Kidney epithelial cell (primary cell): ENCODE measurements at places on chromosomes 13 and 19. TPM values are rescaled to one million over a fixed set of nuclear protein-coding genes. Genes with fewer than 3 reads are reported as not detected.

GRCh38 chr13:27461940-27462584, 11.7 kb upstream of the MTIF3 start:
- DNase-seq = no peak

DNA sequence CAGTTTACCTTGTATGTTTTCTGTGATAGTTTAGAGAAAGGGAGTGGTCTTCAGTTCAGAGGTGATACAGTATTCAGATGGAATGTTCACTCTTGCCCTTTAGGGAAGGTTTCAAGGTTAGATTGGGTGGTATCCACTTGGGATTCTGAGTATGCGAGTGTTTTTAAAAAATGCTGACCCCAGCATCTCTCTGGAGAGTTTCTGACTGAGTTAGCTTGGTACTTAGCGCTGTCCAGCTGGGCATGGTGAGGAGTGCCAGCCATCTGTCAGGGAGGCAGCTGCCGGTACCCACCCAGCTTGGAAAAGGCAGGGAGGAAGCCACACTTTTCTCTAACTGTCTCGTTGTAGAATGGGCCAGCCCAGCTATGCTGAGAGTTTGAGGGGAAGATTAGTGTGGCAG, 63.3 kb downstream of the ARHGEF7 start:
- no peak for DNase-seq

DNA sequence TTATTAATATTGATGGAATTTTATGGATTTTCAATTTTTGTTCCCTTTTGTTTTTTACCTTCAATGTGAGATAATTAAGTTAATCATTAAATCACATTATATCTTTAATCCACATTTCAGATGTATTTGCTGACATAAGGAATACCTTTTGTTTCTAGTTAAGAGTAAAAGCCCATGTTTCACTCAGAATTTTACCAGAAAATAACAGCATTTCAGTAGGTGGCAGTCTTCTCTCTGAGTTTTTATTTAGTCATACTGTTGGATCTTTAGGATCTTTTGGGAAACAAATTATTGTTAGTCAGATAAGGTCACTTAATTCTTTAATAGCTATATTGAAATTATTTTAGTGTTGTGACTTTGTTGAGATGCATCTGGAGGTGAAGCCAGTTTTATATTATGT, 67.9 kb downstream of the NDFIP2 start:
- no peak for DNase-seq

DNA sequence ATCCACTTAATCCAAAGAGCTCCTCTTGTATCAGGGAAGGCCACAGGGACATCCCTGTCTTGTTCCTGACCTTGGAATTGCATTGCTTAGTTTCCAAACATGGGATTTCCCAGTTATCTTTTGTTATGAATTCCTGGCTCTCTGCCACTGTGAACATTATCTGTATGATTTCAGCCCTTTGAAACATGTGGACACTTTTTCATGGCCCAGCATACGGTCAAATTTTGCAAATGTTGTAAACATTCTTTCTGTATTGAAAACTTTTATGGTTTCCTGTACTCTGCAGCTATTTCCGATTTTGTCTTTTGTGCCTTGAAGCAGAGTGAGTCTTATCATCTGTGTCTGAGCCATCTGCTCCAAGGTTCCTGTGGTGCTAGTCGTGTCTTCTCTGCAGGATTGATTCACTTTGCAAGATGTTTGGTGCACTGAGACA, 4.5 kb upstream of the CFAP97D2 start:
- DNase-seq = no peak

DNA sequence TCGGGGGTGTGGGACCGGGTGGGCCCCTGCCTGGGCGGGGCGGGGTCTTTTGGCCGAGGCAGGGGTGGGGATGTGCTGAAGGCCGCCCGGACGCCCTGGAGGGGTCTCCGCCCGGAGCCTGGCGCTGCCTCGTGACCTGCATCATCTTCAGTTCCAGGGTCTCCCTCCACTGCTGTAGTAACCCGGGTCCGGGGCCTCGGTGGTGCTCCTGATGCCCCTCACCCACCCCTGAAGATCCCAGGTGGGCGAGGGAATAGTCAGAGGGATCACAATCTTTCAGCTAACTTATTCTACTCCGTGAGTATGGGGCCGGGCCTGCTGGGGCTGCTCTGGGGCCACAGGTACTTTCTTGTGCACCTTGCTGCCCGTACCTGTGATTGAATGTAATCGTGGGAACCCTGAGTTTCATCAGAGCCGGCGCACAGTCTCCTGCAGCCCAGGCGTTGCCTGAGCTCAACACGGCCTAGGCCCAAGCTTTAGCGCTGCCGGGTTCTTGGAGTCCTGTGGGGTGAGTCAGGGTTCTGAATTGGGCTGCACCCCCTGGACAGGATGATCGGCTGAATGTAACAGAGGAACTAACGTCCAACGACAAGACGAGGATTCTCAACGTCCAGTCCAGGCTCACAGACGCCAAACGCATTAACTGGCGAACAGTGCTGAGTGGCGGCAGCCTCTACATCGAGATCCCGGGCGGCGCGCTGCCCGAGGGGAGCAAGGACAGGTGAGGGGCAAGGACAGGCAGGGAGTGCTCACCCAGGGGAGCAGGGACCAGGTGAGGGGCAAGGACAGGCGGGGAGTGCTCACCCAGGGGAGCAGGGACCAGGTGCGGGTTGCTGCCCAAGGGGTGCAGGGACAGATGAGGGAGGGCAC, 10.5 kb downstream of the PEAK3 start:
- no peak for DNase-seq

DNA sequence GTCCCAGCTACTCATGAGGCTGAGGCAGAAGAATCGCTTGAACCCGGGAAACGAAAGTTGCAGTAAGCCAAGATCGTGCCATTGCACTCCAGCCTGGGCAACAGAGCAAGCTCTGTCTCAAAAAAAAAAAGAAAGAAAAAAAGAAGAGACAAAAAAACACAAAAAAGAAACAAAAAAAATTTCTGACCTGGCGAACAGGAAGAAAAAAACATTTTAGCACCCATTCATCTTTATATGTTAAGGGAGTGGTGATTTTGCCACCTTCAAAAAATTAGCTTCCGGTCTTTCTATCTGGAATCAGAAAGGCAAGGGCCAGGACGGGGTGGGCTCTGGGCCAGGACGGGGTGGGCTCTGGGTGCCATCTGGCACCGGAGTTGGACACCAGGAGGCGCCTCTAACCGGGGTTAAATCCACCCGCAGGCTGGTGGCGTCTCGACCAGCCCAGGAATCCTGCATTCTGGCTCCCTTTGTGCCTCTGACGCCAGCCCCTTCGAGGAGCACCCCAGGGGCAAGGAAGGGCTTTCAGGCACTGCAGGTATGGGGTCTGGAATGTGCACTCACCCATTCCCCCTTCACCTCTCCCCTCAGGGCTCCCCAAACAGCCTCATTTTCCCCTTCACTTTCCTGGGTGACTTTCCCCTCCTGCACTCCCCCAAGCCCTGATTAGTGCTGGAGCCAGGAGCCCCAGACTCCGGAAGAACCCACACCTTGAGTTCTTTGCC, 10.4 kb upstream of the ZSWIM4 start:
- no peak for DNase-seq

DNA sequence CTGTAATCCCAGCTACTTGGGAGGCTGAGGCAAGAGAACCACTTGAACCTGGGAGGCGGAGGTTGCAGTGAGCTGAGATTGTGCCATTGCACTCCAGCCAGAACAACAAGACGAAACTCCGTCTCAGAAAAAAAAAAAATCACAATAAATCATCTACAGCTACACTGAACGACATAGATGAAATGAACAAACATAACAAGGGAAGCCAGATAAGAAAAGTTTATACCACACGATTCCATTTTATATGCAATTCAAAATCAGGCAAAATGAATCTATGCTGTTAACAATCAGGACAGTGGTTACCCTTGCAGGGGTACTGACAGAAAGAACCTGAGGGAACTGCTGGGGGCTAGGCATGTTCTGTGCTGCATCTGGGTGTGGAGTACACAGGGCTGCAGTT, 5.7 kb downstream of the XRCC1 start:
- no peak for DNase-seq

GRCh38 chr13:41137951-41138350, 5.3 kb upstream of the KBTBD6 start:
- peak; percentile 47 for DNase-seq

GRCh38 chr13:30846866-30847265, 59.2 kb upstream of the MEDAG start:
- DNase-seq = no peak

- DNase-seq = no peak
These were observed 35.5 kb downstream of the CBY2 start for GRCh38 chr13:45737571-45738017.

The TNFAIP8L1 gene
- total RNA-seq = 0.75 and 1.2 TPM in 2 replicates

The ZNF729 gene
- 0.14 TPM in 1 of 2 replicates, not detected in the other for total RNA-seq
